Activated CD4-positive, alpha-beta memory T cell treated with anti-CD3 and anti-CD28 coated beads for 36 hours (primary cell): ENCODE measurements at places on chromosomes 1 and 21. TPM values are rescaled to one million over a fixed set of nuclear protein-coding genes. Genes with fewer than 3 reads are reported as not detected.

DNA sequence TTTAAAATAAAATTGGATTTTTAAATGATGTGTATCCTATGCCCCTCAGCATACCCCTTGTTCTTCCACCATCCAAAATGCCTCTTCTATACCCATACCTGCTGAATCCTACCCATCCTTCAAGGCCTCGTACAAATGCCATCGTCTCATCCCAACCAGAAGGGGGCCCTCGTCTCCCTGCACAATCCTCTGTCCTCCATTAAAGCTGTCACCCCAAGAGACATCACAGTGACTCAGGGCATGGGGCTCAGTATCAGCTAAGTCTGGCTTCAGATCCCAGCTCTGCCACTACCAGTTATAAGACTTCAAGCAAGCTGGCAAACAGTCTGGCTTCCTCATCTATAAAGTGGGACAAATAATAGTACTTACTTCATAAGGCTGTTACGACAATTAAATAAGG lies 23.8 kb downstream of the IGFN1 start:
- no peak for DNase-seq

GRCh38 chr21:44709426-44710293 lies 1.7 kb downstream of the TSPEAR start:
- DNase-seq, result no peak

DNA sequence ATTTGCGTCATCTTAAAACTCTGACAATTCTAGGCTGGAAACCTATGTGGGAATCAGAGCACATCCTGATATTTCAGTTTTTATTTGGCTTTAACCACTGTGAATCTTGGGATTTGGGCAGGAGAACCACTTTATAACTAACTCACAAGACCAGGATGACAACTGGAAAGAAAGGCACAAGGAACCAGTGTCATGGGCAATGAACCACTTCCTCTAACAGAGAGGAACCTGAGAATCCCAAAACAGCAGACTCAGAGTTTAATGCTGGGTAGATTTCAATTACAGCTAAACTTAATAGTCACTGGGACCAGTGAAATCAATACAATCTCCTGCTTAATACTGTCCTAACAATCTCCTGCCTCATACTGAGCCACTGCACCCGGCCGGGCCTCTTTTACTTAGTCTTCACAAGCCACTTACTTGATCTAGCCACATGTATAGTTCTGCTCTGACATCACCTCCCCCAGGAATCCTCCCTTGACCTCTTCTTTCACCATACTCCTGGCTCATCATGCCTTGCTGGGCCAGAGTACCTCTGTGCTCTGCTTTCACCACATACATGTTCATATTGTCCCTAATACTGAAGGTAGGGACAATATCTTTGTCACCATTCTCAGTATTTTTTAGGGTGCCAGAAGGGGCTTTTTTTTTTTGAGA lies 20.2 kb upstream of the SLFNL1 start:
- DNase-seq, result no peak

DNA sequence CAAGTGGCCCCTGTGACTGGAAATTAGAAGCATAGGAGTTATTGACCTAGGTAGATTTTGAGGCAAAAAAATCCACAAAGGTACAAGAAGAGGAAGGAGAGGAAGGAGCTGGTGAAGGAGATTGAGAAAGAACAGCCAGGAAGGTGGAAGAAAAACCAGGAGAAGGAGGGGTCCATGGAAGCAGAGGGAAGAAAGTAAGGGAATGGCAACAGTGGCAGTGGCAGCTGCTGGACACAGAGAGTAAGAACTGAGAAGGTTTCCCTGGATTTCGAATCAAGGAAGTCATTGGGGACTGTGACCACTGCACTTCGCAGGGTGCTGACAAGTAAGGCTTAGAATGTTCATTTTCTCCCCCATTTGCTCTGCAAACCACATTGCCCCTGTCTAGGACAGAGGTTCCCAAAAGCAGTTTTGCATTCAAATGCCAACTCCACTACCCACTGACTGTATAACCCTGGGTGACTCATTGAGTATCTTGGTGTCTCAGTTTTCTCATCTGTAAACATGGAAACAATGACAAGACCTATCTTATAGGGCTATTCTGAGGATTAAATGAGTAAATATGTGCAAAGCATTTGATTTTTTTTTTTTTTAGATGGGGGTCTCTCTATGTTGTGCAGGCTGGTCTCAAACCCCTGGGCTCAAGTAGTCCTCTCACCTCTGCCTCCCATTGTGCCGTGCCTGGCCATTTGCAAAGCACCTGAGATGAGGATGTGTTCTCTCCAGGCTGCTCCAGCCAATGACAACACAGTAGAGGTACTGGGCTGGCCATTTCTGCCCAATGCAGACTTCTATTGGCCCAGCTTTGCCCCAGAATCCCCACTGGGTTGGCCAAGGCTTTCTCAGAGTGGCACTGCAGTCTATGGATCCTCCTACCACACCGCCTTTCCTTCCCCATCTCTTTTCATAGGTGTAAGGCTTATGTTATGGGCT lies 9.3 kb upstream of the CAPN2 start:
- peak; percentile 35 for DNase-seq

DNA sequence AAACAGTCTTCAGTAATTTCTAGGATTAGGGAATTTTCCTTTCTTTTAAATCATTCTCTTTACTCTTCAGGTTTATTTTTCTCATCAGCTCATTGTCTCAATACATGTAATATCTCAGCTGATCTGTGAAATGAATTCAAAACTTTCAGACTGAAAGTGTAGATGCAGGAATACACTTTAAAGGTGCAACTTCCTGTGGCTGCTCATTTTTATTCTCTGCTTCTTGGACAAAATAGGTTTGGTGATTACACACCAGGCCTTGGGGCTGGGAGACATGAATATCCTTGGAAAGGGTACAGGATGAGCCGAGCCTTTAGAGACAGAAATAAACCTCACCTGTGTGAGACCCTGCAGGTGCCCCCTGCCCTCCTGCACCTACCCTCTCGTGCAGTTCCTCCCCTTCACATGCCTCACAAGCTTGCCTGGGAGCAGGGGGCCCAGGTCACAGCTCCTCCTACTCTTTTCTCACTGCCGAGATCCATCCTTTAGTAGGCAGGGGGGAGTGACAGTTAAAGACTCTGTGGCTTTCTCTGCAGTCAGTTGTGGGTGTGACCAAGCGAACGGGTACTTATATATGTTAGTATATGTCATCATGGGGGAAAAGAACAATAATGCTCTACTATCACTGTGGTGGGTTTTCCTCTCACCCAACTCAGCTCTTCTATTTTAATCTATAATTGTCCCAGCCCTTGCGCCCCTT lies 23.6 kb downstream of the XCL2 start:
- DNase-seq, result peak; percentile 49

GRCh38 chr1:18711003-18711402 lies 80.4 kb downstream of the PAX7 start:
- DNase-seq, result no peak

DNA sequence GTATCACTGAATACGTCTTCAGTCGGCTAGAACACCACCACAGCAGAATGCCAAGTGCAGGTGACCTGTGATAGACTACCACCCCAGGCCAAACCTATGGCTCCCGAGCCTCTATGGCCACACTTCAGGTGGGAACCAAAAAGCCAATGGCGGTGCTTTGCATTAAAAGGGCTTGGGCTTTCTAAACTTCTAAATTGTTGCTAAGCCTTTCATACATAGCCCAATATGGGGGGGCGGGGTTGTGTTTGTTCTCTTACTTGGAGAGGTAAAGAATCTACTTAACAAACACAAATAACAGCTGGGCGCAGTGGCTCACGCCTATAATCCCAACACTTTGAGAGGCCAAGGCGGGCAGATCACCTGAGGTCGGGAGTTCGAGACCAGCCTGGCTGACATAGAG lies 19.7 kb downstream of the USP48 start:
- DNase-seq, result no peak

DNA sequence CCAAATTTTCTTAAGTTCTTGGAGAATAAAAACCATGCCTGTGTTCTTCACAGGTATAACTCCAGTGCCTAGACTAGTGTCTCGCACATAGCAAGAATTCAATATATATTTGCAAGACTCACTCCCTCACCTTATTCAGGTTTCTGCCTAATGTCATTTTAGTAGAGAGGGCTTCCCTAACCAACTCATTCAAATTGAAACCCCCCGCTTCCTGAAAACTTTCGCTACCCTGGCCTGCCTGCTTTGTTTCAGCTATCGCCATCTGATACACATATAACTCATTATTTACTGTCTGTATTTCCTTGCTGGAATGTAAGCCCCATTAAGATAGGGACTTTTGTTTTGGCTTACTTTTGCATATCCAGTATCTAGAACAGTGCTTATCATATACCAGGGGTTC lies 8.6 kb downstream of the YARS1 start:
- DNase-seq, result no peak

DNA sequence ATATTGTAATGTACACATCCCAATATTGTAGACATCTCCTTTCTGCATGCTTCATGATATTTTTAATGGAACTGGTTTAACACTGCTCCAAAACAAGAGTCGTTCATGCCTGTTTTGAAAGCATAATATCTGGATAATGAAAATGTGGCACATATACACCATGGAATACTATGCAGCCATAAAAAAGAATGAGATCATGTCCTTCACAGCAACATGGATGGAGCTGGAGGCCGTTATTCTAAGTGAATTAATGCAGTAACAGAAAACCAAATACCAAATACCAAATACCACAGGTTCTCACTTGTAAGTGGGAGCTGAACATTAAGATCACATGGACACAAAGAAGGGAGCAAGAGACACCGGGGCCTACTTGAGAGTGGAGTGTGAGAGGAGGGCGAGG lies 92.2 kb upstream of the C1orf105 start:
- no peak for DNase-seq

- DNase-seq, result peak; percentile 88
Measured at GRCh38 chr1:116514708-116515525, 55.9 kb downstream of the CD58 start.

- peak; percentile 34 for DNase-seq
Measured at GRCh38 chr1:225849925-225850324, 32.3 kb downstream of the TMEM63A start.

- DNase-seq, result no peak
Measured at GRCh38 chr1:227612658-227613057, 49.3 kb downstream of the ZNF678 start.

DNA sequence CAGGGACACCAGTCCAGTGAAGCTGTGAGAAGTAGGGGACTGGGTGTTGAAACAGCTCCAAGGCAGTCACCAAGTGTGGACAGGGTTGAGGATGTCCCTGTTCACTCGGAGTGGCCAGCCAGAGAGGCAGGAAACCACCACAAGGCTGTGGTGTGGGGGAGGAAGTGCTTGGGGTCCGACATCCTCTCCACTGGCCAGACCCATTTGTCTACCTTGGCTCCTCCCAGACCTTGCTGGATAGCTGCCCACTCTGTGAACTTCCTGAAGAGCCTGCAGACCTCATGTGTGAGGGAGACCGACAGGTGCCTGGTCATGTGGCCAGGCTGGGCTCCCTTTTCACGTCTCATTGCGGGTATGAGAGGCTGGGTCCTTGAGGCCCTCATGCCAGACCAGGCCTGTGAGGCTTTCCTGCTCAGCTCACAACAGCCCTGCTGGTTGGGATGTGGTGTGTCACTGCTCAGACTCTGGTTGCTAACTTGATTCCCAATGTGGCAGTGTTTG lies 21.8 kb downstream of the CYP4B1 start:
- DNase-seq, result no peak

GRCh38 chr1:196607981-196608380 lies 259 bp downstream of the KCNT2 start:
- DNase-seq, result no peak

- DNase-seq, result no peak
Measured at GRCh38 chr1:38476111-38476849, 383.3 kb downstream of the RRAGC start.

GRCh38 chr1:203668401-203668800 lies 41.8 kb downstream of the ATP2B4 start:
- no peak for DNase-seq

GRCh38 chr1:41371630-41372599 lies 10.7 kb downstream of the FOXO6 start:
- DNase-seq, result no peak

GRCh38 chr1:58823481-58824010 lies 39.7 kb upstream of the JUN start:
- no peak for DNase-seq

DNA sequence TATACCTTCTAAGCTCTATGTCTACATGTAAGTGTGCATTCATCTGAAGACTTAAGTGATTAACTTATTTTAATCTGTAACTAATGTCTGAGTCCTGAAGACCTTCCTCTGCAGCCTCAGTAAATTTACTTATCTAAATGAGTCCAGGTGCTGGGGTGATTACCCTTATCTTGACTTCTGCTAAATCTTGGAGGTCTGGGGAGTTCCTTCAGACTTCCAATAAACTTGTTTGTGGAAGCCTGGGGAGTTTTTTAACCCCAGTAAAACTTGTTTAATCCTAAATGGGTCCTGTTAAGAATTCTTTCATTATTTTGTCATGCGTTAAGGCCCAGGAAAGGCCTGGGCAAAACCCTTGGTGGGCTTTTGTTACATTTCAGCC lies 37.0 kb downstream of the RSPH1 start:
- DNase-seq, result no peak

DNA sequence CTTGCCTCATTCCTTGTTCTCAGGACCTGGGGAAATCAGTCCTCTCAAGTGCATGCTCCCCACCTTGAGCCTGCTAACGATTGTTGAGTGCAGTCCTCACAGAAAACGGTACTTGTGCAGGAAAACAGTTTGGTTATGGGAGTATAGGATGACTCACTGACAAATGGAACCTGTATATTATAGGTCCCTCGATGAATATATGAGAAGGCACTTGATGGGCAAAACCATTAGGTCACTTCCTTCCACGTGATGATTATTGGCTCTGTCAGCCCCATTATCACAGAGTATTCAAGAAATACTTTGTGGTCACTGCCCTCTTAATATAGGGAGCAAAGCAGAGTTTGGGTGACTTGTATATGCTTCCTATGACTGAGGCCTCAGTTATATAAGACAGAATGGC lies 6.2 kb downstream of the CCDC17 start:
- DNase-seq, result no peak

GRCh38 chr1:1337793-1338147 lies 6.7 kb downstream of the TAS1R3 start:
- peak; percentile 48 for DNase-seq

DNA sequence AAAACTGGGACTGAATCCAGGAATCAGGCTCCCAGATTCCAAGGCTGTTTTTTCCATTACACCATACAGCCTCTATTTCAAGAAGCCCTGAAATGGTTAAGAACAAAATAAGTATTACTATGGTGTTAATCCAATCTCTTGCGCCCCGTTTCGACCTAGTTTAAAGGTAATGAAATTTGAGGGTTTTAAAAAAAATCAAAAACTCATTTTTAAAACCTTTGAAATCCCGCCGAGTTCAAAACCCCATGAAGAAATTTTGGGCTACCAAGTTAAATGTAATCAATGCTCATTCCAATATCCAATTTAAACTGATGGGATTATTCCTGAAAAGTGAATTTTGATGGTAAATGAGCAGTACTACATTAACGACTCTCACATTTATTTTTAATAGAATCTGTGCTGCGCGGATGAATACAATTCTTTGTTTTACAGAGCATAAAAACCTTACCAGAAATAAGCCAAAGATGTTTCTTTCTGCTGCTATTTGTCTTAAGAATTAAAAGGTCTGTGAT lies 767 bp upstream of the EGLN1 start:
- no peak for DNase-seq

Gene KCNA3
- 25.6 TPM for total RNA-seq

Gene VHLL
- total RNA-seq, result not detected

Gene FMO2
- not detected for total RNA-seq

Gene SH3BGR
- total RNA-seq, result 1.7 TPM

Gene MKNK1
- total RNA-seq, result 28.2 TPM

Gene LRRC40
- total RNA-seq, result 22.1 TPM

Gene SMCP
- total RNA-seq, result not detected

Gene RHOU
- total RNA-seq, result 0.68 TPM
